ENCODE measurements at places on chromosomes 4 and X.

GRCh38 chr4:101458914-101459313 lies 111.6 kb upstream of the PPP3CA start:
- DNase-seq, result no peak

GRCh38 chrX:79089896-79090584 lies 54.4 kb upstream of the GPR174 start:
- DNase-seq, result no peak

DNA sequence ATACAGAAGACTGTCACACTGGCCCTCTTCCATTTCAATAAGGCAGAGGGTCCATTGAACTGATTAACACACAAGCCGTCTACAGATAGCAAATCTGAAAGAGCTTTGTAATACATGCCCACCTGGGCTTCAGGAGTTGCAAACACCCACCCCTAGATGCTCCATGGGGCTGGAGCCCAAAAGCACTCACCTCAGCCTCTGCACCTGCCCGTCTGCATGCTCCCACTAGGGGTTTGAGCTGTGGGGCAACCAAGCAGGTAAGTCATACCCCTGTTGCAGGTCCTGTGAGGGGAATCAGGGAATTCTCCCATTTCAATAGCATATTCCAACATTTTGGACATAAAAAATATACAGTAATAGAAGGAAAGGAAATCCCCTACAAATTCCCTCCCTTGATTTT lies 243.0 kb upstream of the KCNIP4 start:
- DNase-seq, result no peak

- no peak for DNase-seq
These were observed 1.5 kb upstream of the EIF1AX start for GRCh38 chrX:20143111-20143510.

DNA sequence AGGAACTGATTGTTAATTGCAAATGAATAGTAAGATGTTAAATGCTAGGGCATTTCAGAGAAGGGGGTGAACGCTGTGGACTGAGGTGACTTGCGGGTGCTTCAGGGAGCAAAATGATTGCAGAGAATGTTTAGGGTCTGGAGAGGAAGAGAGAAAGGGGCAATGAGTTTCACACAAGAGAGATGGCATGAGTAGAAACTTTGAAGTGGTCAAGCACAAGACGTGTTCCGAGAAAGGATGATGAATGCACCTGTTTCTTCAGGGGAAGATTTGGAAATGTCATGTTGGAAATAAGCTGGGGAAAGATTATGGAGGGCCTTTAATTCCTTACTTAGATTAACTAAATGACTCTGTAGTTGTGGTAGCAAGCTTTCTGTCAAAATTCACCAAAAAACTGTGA lies 43.4 kb downstream of the DTHD1 start:
- DNase-seq, result no peak

GRCh38 chrX:106608016-106608415 lies 3.8 kb upstream of the RADX start:
- DNase-seq, result no peak

GRCh38 chr4:39044956-39045826 lies 13.0 kb upstream of the TMEM156 start:
- no peak for DNase-seq

DNA sequence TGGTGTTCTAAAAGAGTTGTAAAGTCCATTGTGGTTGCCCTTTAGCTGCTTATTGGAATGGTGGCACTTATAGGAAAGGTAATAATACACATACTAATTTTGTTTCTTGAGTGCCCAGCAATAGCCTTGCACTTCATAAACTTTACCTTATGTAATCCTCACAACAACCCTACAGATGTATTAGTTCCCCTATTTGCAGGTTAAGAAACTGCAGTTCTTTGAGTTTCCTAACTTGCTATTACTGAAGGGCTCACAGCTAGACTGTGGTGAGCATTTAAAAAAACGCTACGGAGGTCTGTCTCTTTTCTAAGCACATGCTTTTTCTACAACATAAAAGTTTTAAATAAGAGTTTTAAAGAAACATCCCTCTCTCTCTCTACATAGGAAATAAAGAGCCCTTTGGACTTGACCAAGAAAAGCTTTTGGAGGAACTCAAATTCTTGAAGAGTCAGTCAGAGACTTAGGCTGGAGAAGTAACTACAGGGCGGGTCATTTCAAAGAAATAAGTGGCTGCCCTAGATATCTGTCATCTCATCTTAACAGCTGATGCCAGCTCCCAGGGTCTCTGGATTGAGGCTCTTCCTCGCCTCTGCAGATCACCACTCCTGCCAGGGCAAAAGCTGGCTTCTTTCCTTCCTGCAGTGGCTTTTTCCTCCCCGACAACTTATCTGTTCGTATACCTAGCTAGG lies 42.0 kb upstream of the FBXW7 start:
- no peak for DNase-seq

GRCh38 chr4:82508806-82509428 lies 52.9 kb downstream of the TMEM150C start:
- no peak for DNase-seq

DNA sequence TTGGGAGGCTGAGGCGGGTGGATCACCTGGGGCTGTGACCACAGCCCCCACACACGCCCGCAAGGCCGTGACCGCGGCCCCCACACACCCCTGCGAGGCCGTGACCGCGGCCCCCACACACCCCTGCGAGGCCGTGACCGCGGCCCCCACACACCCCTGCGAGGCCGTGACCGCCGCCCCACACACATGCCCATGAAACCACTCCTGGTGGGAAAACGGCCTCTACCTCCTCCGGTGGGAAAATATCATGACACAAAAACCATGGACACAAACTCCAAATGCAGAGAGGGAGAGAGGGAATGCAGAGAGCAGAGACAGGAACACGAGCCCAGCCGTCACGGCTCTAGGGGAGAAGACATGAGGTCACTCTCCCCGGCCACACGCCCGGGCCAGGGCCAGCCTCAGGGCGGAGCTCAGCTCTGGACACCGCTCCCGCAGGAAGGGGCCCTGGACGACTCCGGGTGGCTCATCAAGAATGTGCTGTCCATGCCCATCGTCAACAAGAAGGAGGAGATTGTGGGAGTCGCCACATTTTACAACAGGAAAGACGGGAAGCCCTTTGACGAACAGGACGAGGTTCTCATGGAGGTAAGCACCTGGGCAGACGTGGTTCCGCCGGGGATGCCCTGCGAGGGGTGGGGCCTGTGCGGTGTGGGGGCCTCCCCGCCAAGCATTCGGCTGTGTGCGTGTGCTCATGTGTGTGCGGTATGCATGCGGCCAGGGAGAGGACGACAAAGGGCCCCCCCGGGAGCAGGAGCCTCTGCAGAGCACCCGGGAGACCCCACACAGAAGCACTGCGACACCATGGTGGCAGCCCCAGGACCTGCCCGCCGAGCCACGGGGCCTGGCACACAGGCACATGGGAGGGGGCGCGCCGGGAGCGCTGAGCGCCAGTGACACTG lies 17.4 kb downstream of the ATP5ME start:
- no peak for DNase-seq

- DNase-seq, result no peak
These were observed 1370.3 kb downstream of the FAM133A start for GRCh38 chrX:95044331-95044730.

DNA sequence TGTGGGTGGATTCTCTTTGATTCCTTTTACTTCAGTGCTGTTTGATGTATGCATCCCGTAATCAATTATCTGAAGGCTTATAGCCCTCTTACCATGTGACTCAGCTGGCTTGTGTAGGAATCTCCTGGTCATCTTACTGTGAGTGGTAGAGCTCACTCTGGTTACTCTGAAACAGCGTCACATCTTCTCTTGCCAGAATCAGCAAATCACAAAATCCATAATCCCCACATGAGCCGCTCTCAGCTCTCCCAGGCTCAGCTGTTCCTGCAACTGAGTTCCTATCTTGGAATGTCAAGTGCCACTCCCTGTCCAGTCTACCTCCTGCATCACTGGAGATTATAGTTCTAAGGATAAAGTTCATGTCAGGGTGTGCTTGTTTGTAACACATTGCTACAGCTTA lies 278.0 kb downstream of the FBXO8 start:
- DNase-seq, result no peak

DNA sequence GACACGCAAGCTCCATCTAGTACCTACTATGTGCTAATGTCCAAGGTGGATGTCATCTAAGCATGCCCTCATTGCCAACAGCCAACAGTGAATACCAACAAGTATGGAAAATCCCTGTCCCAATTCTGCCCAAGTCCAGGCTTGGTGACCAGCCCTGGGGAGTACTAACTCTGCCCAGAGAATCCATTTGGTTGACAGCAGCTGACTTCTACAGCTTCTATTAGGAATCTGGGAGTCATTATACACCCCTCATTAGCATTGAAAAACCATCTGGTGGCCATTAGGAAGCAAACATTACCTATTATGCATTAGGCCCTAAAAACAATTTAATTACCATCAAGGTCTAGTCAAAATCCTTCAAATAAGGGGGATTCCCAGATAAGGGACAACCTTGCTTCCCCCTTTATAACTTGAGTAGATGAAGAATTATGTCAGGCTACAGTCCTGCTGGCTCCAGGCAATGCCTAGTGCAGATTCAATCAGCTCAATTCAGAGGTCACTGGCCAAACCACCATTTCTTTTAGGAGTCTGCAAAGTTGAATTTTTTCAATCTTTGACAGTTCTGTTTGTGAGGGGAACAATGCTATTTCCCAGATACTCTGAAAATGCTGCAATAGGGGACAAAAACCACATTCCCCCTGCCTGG lies 228.0 kb upstream of the LDB2 start:
- DNase-seq, result no peak
